ENCODE measurements at places on chromosomes 7 and 10. TPM values are rescaled to one million over a fixed set of nuclear protein-coding genes. Genes with fewer than 3 reads are reported as not detected.
A peak's percentile ranks its signal among the peaks of the same experiment; 100 is the strongest.

DNA sequence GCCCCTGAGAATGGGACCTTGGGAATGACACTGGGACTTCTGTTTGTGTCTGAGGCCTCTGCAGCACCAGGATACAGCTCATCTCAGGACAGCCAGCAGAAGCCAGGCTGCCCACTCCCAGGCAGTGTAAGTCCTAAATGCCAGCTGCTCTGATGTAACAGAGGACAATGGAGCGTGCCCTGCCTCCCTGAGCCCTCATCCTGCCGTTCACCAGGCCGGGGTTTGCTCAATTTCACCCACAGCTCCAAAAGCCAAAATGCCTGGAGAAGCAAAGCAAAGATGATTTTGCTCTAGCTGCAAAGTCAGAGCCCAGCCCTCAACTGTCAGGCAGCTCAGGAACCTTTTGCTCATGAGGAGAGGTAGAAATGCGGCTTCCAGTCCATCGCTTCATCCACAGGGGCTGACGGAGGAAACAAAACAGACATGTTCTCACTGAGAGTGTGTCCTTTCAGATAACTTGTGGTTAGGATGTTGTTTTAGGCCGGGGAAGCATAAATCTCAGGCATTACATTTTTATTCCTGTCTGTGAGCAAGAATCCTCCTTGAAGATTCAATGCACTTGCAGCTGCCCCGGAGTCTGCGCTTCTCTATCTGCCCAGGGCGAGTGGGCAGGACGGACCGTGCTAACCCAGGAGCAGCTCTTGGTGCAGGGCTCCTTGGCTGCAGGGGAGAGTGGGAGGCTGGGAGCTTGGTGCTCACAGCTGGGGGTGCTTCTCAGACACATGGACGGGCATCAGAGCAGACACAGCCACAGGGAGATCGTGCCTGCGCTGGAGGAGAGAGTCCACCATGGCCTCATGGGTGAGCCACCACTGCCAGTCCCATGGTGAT lies 83.2 kb upstream of the CHST15 start:
- H3K27me3 ChIP-seq: no peaks in the 10 kb centered on the region
- H3K4me1 ChIP-seq: no peaks in the 10 kb centered on the region

GRCh38 chr7:26186364-26187311 lies 13.9 kb downstream of the HNRNPA2B1 start:
- no peaks in the 10 kb centered on the region for H3K36me3 ChIP-seq
- no peaks in the 10 kb centered on the region for H3K4me1 ChIP-seq
- H3K27ac ChIP-seq: no peak overlapping the region

- no peak overlapping the region for H3K27ac ChIP-seq
- H3K4me3 ChIP-seq: no peak overlapping the region
- H3K4me1 ChIP-seq: peaks cover 4% of the 10 kb centered on the region
- no peaks in the 10 kb centered on the region for H3K27me3 ChIP-seq
- H3K36me3 ChIP-seq: no peaks in the 10 kb centered on the region
Measured at GRCh38 chr7:22849662-22850061, 27.0 kb upstream of the TOMM7 start.

GRCh38 chr10:103456074-103456660 lies 2.5 kb downstream of the CALHM1 start:
- no peaks in the 10 kb centered on the region for H3K27me3 ChIP-seq
- H3K4me1 ChIP-seq: peaks cover 9% of the 10 kb centered on the region
- H3K27ac ChIP-seq: no peak overlapping the region
- H3K4me3 ChIP-seq: no peak overlapping the region
- H3K36me3 ChIP-seq: no peaks in the 10 kb centered on the region
- no peak for DNase-seq

GRCh38 chr7:29193316-29194205 lies 1.0 kb upstream of the CHN2 start:
- H3K36me3 ChIP-seq: no peaks in the 10 kb centered on the region
- no peaks in the 10 kb centered on the region for H3K27me3 ChIP-seq
- no peak for DNase-seq
- H3K4me3 ChIP-seq: peak overlapping the region; percentile 62

DNA sequence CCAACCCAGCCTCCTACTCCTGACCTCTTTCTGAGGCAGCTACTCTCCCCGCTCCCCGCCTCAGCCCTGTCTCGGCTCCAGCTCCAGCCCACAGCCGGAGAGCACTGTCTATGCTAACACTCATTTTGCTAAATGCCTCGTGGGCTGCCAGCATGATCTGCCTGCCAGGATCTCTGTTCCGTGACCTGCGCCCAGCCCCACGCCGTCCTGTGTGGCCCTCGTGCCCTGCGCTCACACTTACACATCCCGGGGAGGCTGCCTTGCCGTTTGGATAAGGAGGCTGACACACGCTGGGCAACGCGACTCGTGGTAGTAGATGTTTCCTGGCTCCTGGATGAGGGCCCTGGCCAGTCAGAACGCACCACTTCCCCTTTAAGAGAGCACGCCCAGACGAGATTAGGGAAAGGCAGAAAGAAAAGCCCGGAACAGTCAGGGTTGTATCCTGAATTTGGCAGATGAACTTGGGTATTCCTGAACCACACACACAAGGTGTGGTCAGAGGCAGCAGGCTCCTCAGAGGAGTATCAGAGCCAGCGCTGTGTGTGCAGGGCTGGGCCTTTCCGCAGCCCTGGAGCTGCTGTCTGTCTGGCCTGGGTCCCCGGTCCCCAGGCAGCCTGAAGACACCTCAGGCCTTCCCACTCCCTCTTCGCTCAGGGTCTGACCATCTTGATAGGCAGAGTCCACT lies 97.7 kb upstream of the EFCAB10 start:
- no peaks in the 10 kb centered on the region for H3K27me3 ChIP-seq
- peak overlapping the region; percentile 79 for H3K27ac ChIP-seq
- no peak for DNase-seq
- H3K4me1 ChIP-seq: peaks cover 82% of the 10 kb centered on the region
- H3K4me3 ChIP-seq: peak overlapping the region; percentile 39

GRCh38 chr10:112802411-112803022 lies 147.5 kb upstream of the TCF7L2 start:
- peak; percentile 62 for DNase-seq
- no peaks in the 10 kb centered on the region for H3K36me3 ChIP-seq
- no peak overlapping the region for H3K4me3 ChIP-seq
- H3K4me1 ChIP-seq: peaks cover 11% of the 10 kb centered on the region
- H3K27ac ChIP-seq: no peak overlapping the region

DNA sequence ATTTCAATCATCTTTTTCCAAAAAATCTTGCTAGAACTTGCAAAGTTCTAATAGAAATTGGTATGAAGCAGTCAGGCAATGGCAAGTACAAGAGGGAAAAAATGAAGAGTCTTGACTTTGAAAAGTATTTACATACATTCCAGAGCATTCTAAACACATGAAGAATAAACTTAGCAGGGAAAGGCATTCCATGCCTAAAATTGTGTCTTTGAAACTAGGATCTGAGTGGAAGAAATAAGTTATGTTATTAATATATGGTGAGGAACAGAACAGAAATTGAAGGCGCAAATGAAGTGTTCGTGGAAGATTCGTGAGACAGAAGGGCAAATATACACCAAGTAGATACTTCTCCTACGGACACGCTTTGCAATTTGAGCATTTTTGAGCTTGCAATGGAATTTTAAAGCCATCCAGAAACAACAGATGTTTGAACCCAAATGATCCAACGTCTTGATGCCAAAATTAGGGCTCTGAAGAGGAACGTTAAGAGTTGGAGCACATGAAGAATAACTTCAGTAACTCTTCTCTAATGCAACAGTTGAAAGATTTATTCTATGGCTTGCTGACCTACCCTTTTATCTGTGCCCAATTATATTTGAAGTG lies 40.6 kb upstream of the SEPTIN7 start:
- no peaks in the 10 kb centered on the region for H3K36me3 ChIP-seq
- H3K4me3 ChIP-seq: no peak overlapping the region
- no peak for DNase-seq
- no peaks in the 10 kb centered on the region for H3K27me3 ChIP-seq
- H3K27ac ChIP-seq: no peak overlapping the region

DNA sequence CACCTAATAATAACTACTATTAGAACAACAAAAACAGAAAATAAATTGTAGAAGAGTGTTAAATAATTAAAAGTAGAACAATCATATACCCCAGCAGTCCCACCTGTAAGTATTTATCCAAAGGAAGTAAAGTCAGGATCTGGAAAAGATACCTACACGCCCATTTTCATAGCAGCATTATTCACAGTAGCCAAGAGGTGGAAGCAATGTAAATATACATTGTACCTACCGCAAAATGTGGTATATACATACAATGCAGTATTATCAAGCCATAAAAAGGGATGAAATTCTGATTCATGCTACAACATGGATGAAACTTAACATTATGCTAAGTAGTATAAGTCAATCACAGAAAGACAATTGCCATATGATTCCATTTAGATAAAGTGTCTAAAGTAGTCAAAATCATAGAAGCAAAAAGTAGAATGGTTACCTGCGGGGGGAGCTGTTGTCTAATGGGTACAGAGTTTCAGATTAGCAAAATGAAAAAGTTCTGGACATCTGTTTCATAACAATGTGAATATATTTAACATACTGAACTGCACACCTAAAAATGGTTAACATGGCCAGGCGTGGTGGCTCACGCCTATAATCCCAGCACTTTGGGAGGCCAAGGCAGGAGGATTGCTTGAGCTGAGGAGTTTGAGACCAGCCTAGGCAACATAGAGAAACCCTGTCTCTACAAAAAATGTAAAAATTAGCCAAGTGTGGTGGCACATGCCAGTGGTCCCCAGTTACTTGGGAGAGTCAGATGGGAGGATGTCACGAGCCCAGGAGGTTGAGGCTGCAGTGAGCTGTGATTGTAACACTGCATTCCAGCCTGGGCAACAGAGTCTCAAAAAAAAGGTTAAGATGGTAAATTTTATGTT lies 6.0 kb upstream of the TMED4 start:
- DNase-seq: no peak
- peaks cover 1% of the 10 kb centered on the region for H3K4me1 ChIP-seq
- no peak overlapping the region for H3K27ac ChIP-seq
- no peak overlapping the region for H3K4me3 ChIP-seq

GRCh38 chr7:80823057-80823456 lies 95.8 kb downstream of the SEMA3C start:
- peaks cover 21% of the 10 kb centered on the region for H3K4me1 ChIP-seq
- no peaks in the 10 kb centered on the region for H3K27me3 ChIP-seq
- H3K27ac ChIP-seq: no peak overlapping the region

DNA sequence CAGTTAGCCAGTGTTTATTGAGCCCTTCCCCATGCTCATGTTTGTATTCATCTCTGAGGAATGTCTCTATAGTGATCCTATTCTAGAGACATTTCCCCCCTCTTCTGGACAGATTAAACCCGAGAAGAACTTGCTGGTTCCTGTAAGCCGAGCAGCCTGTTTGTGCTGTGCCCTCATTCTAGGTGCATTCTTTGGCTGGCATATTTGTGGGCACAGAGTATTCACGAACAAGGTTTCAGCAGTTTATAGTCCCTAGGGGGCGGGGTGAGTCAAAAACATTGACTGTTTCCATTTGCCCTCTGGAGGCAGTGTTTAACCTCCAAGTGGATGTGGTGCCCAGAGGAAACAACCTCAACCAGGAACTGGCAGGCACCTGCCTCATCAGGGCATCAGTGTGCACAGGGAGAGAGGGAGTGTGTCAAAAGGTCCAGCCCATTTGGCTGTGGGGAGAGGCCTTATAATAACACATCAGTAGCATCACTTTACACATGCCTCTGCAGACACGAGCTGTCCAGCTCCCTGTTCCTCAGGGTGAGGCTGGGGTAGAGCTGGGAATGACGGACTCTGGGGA lies 273.3 kb upstream of the LRGUK start:
- no peak overlapping the region for H3K4me3 ChIP-seq
- H3K36me3 ChIP-seq: no peaks in the 10 kb centered on the region
- no peaks in the 10 kb centered on the region for H3K27me3 ChIP-seq

ZNF22 gene
- 20.6 TPM for total RNA-seq

GRCh38 chr7:85821926-85822325 lies 635.1 kb upstream of the SEMA3D start:
- no peak overlapping the region for H3K4me3 ChIP-seq
- no peaks in the 10 kb centered on the region for H3K4me1 ChIP-seq
- DNase-seq: no peak
- H3K27ac ChIP-seq: no peak overlapping the region
- H3K27me3 ChIP-seq: no peaks in the 10 kb centered on the region

CLRN3 gene
- total RNA-seq: not detected

DNA sequence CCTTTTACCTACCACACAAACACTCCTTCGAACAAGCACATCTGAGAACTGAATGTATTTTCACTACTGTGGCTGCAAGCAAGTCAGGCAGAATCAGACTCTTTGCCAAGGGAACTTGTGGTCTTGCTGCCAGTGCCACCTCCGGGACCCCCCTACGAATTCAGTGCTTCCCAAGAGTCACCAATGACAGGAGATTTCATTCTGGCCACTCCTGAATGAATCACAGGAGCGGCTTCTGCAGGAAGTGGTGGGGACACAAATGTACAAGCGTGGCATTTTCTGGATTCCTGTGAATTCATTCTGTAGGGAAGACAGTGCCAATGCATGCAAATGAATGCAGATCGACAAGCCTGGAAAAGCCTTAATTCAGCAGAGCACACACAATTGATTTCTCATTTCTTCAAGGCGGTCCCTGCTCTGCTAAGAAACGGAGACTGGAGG lies 161.2 kb downstream of the CAMK1D start:
- no peaks in the 10 kb centered on the region for H3K36me3 ChIP-seq
- H3K4me3 ChIP-seq: no peak overlapping the region
- H3K27ac ChIP-seq: no peak overlapping the region
- DNase-seq: peak; percentile 61
- H3K27me3 ChIP-seq: no peaks in the 10 kb centered on the region

GRCh38 chr7:30918676-30919075 lies 7.0 kb downstream of the AQP1 start:
- no peaks in the 10 kb centered on the region for H3K36me3 ChIP-seq
- H3K27me3 ChIP-seq: no peaks in the 10 kb centered on the region
- H3K4me3 ChIP-seq: no peak overlapping the region
- DNase-seq: no peak
- peaks cover 28% of the 10 kb centered on the region for H3K4me1 ChIP-seq
- peak overlapping the region; percentile 24 for H3K27ac ChIP-seq

ERVW-1 gene
- not detected for total RNA-seq

GRCh38 chr7:46290374-46291049 lies 369.4 kb upstream of the IGFBP3 start:
- H3K27ac ChIP-seq: peak overlapping the region; percentile 71
- H3K4me1 ChIP-seq: peaks cover 16% of the 10 kb centered on the region
- no peak overlapping the region for H3K4me3 ChIP-seq

PVRIG gene
- 1.7 TPM for total RNA-seq

- peak overlapping the region; percentile 77 for H3K4me3 ChIP-seq
- peaks cover 10% of the 10 kb centered on the region for H3K4me1 ChIP-seq
- peak overlapping the region; percentile 86 for H3K27ac ChIP-seq
Measured at GRCh38 chr10:68526634-68527307, 552 bp downstream of the SLC25A16 start.

GOLGA7B gene
- 2.5 TPM for total RNA-seq

DNA sequence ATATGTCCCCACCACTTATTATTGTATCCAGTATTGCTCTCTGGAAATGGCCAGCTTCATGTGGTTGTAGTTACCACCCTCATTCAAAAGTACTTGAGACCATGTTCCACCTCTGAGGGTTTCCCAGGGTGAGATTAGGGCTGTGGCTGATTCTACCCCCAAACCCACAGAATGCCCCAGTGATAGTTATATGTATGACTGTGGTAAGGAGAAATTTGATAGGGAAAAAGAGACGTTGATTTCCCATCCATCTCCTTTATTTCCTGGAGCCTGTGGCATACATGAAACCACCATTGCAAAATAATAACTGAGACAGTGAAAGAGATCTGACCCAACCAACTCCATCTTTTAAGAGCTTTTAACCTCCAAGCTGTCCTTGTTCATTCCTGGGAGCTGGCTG lies 25.2 kb downstream of the ARL5B start:
- no peak for DNase-seq
- H3K27me3 ChIP-seq: no peaks in the 10 kb centered on the region
- no peaks in the 10 kb centered on the region for H3K4me1 ChIP-seq
- no peak overlapping the region for H3K27ac ChIP-seq
- H3K36me3 ChIP-seq: no peaks in the 10 kb centered on the region

GRCh38 chr10:117001144-117001543 lies 3.8 kb downstream of the SHTN1 start:
- no peaks in the 10 kb centered on the region for H3K36me3 ChIP-seq
- H3K27ac ChIP-seq: no peak overlapping the region
- H3K4me3 ChIP-seq: no peak overlapping the region
- no peak for DNase-seq

MYO3A gene
- 0.25 TPM for total RNA-seq
